ENCODE measurements at places on chromosomes 1 and 21.

DNA sequence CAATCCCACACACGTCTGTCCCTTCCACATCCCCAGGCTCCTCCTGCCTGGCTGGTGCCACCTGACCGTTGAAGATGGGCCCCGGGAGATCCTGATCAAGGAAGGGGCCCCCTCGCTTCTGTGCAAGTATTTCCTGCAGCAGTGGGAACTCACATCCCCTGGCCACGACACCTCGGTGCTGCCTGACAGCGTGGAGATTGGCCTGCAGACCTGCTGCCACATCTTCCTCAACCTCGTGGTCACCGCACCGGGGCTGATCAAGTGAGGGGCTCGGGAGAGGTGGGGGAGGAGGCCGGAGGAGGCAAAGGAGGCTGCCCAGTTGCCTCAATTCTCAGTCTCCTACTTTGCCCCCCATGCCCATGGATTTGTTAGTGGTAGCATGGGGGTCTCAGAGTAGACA, 5.6 kb downstream of the NCDN start:
- no peak for DNase-seq

DNA sequence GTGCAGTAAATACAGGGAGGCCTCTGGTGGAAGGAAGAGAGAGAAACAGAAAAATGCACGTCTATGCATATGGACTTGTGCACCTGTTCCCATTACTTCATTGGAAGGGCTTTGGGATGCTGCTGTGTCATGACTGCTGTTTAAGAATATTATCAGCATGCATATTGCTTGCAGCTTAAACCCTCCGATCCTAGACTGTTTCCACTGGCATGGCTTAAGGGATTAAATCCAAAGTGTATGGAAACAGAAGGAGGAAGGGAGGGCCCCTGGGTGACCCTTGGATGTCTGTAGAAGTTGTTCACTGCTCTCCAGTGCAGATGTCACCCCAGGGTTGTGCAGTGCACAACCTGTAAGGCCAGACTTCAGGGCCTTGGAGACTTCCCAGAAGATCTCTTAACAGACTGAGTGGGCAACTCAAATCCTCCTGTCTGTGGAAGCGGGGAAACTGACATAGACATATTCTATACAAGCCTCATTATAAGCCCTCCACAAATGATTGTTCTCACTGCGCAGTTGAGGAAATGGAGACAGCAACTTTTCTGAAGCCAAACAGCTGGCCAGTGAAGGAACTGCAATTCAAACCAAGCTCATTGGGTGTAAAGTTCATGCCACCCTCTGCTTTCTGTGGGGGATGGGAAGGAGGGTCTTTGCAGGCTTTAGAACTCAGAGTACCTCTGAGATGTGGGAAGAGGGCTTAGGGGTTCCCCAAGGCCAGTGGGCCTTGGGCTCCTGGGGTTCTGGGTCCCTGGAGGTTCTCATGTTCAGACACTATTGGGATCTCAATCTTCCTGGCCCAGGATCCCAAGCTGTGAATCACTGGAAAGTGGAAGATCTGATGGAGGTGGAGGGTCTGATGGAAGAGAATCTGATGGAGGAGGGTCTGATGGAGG, 73.8 kb downstream of the UMODL1 start:
- no peak for DNase-seq

GRCh38 chr1:160811147-160811546, 15.2 kb downstream of the LY9 start:
- DNase-seq = no peak

DNA sequence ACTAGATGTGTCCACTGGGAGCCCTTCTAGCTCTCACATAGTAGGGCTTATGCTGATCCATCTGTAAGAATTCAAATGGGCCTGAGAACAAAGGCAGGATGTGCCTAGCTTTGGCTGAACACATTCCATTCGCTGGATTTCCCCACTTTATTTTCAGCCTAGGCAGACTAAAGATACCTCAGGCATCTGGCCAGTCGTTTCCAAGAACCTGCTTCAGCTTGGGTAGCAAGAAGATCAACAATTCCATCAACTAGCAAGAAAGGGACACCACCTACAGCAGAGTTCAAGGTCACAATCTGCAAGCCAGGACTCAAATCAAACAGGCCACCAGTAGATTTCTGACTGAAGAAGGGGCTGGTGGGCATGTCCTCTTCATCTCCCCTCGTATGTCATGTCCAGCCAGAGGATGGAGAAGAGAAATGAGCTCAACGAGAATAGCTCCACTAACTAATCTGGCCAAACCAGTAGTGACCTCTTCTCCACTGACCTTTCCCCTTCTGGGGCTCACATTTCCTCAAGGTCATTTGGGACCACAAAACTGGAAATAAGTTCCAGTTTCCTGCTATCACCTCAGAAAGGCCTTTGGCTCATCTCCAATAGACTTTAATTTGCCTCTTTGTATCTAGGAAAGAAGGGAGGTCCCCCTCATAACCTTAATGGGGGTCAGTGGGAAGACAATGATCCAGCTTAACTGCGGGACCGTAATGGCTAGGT, 14.2 kb downstream of the TXNIP start:
- DNase-seq = no peak

DNA sequence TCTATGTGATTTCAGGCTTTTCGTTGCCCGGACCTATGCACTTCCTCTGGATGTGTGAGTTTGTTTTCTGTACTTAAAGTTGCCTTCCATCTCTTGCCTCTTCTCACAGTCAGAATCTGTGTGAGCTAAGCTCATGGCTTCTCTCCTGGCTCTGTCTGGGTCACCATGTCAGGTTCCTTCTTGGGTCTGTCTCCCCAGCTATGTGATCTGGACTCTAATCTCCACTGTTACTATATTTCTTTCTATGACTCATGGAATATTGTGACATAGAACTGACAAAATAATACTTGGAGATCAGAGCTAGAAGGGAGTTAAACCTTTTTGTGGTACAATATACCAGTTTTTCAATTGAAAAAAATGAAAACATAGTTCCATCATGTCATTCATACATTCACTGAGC, 172.7 kb upstream of the FGGY start:
- DNase-seq = peak; percentile 40

DNA sequence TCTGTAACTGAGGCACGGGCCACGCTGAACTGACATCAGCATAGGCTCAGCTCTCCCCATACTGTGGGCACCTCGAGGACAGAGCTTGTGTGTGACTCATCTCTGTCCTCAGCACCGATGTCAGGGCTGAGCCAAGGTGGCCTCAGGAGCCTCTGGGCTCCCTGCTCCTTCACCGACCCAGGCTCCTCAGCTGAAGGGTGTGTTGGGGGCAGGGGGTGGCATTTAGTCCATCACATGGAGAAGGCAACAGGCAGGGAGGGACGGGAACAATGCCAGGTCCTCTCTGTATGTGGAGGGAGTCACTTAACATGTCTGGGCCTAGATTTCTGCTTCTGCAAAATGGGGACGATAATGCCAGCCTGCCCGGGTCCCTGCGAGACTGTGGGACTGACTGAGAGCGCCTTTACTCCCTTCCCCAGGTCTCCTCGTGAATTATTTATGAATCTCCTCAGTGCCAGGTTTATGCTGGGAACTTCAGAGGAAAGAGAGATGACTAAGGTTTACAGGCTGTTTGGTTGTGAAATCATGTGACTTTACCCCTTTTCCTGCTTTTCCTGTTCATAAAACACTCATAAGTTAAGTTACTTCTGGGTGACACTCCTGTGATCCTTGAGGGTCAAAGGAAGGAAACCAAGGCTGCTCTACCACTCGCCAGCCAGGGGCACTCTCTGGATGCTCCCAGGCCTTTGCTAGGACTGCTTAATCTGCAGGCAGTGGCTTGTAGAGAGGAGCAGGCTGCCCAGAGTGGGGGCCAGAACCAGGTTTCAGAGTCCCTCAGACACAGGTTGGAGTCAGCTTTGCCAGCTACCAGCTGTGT, 16.2 kb downstream of the TTC39A start:
- peak; percentile 74 for DNase-seq

DNA sequence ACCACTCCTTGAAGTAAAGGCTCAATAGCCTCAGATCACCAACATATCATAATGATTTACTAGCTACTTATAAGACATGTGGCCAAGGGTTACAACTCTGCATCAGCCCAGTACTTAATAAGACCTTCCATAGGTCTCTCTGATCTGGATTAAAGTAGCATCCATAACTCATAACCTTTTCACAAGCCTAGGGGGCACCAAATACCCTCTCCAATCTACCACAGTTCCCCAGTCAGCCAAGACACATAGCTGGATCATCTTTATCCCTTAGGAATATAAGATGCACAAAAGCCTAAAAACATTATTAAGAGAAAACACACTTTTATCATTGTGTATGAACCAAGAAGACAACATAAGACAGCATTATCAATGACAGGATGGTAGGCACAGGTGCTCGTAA, 22.1 kb downstream of the SSX2IP start:
- DNase-seq = no peak

GRCh38 chr1:164767752-164768402, 208.9 kb downstream of the PBX1 start:
- DNase-seq = peak; percentile 69

- DNase-seq = no peak
These were observed 123.2 kb downstream of the NTNG1 start for GRCh38 chr1:107264007-107264406.

GRCh38 chr1:72462186-72462905, 180.0 kb upstream of the NEGR1 start:
- no peak for DNase-seq

GRCh38 chr1:112027696-112028095, 38.2 kb upstream of the KCND3 start:
- no peak for DNase-seq

- no peak for DNase-seq
These were observed 30.3 kb downstream of the SERTAD4 start for GRCh38 chr1:210262897-210263272.

GRCh38 chr1:154884869-154885701, 15.0 kb upstream of the KCNN3 start:
- DNase-seq = no peak

DNA sequence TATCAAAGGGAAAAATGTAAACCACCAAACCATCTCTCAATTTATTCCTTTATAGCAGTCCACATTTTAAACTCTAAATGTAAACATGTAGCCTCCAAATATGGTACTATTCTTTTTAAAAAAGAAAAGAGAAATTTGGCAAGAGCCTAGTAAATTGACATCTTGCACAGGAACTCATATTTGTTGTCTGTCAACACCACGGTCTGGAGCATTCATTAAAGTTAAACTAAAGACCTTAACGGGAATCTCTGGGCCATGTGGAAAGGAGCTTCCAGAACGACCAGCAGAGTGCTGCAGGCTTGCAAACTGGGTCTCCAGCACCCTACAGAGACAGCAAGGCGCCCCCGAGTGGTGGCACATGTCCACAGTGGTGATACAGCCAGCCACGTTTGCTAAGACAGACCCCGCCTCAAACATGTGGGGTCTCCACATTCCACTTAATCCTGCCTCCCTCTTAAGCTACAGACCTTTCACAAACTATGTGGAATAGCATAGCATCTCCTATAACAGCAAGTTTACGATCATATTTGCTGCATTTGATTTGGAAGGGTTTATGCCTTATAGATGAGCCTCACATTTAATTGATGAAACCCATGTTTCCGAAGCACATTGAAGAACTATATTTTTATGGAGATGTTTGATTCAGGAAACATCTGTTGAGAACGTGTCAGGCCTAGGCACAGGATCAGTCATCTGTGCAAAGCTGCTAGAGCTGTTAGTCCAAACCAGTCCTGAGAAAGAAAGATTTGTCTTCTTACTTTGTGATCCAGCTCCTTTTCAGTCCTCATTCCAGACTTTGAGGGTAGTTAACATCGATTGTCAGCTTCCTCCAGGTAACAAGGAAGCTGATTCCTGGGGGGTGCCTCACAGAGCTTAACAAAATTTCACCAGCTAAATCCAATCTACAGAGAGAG, 96.4 kb upstream of the BACE2 start:
- DNase-seq = no peak

- peak; percentile 39 for DNase-seq
These were observed 842 bp upstream of the ZC3H12A start for GRCh38 chr1:37473431-37474045.

DNA sequence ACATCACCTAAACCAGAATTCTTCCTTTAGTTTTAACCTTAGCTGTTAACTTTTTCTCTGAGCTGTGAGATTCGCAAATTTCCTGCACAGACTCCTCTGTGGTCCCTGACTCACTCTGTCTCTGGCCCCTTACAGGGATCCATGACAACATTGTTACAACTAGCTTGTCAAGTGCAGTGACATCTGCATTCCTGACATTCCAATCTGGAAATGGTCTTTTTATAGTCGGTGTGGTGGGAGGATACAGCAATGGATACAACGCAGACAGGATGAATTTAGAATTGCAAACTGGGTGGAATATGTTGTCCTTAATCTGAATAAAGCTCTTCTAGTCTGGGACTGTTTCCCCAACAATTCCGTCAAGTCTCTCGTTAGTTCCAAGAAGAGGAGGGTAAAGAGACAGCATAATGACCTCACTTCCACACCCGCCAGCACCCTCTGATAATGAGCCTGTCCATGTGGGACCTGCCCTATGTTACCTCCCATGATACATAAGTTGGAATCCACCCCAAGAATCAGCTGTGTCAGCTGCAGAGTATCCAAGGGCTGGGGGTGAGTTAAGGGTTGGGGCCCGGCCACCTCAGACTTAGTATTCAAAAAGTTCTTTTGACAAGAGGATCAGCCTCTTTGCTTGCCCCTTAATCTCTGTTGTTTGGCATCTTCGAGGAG, 49.4 kb downstream of the ILDR2 start:
- DNase-seq = peak; percentile 83

GRCh38 chr1:5756434-5757186, 235.6 kb downstream of the NPHP4 start:
- no peak for DNase-seq

GRCh38 chr1:18939398-18940302, 16.8 kb downstream of the IFFO2 start:
- no peak for DNase-seq

DNA sequence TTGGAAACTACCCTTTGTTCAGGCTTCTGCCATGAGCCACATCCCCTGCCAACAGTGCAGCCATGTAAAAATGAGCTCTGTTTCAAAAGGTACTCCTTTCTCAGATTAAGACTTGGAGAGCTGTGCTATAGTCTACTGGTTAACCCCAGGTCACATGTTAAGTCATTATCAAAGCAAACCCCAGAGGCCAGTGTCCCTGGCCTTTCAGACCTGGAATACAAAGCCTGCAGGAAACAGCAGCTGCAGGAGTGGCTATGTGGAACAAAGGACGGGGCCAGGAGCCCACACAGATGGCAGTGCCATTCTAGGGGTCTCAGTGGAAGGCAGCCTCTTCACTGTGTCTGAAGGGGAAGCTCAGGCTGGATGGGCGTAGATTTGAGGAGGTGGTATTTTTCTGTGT, 6.7 kb downstream of the ZNF496 start:
- DNase-seq = no peak

DNA sequence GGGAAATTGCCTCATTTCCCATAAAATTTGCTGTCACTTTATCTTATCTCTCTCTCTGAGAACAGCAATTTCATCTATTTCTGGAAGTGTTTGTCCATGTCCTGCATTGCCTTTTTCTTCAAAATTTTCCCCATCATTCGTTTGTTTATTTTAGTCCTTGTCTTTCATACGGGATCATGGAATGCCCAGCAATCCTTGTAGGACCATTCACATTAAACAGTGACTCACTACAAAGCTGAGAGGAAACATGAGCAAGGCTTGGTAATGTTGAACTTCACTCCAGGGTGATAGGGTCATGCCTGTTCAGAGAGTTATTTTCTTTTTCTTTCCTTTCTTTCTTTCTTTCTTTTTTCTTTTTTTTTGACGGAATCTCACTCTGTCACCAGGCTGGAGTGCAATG, 32.2 kb upstream of the HNRNPU start:
- DNase-seq = peak; percentile 68

GRCh38 chr1:232045139-232045994, 418.8 kb downstream of the DISC1 start:
- DNase-seq = no peak

All from astrocyte of the spinal cord (primary cell).